ENCODE measurements at places on chromosomes 4 and X.

- no peak for DNase-seq
These were observed 975.8 kb downstream of the C4orf33 start for GRCh38 chr4:130071746-130072145.

GRCh38 chr4:142778430-142778829, 67.7 kb downstream of the INPP4B start:
- no peak for DNase-seq

DNA sequence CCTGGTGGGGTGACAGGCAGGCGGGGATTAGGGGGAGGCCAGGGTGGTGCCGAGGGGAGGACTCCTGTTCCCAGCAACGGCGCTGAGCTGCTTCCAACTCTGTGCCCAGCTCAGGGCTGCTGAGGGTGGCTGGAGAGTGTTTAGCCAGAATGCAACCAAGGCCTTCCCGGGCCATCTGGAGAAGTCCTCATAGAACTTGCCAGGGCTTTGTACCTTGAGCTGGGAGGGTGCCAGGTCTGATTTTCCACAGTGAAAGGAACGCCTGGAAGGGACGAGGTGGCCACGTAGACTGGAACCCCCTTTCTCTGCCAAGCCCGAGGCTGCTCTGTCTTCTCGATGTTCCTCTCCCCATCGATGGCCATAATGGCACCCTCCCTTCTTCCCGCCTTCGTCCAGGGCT, 57.0 kb upstream of the GPR78 start:
- no peak for DNase-seq

DNA sequence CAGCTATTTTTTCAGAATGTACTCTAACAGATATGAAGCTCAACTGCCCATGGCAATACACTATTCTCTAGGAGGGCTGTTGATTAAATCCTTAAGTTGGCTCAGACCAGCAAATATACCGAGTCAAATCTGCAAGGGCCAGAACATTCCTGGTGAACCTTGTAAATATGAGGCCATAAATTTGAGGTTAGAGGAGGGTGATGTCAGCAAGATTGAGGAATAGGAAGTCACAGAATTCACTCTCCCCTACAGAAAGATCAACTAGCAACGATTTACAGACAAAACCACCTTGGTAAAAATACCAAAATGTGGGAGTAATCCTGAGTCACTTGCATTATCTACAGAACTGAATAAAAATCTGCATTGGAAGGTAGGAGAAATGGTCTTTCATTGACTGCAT, 399.3 kb downstream of the GPM6A start:
- DNase-seq, result no peak

GRCh38 chr4:14812101-14812500, 190.2 kb upstream of the CPEB2 start:
- no peak for DNase-seq

- no peak for DNase-seq
These were observed 34.7 kb downstream of the VSIG4 start for GRCh38 chrX:66004928-66005829.

DNA sequence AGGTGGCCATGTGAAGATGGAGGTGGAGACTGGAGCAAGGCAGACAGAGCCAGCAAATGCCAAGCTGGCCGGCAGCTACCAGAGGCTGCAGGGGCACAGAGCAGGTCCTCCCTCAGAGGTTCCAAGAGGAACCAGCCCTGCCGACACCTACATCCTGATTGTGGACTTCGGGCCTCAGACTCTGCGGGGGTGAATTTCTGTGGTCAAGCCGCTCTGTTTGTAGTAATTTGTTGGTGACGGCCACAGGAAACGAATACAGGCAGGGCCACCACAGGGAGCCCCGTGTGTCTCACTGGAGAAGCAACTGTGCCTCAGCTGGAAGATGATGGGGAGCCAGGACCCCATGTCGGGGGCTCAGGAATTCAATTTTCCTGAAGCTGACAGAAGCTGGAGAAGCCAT, 28.3 kb downstream of the ZFYVE28 start:
- no peak for DNase-seq

GRCh38 chr4:124396333-124396732, 316.2 kb downstream of the ANKRD50 start:
- DNase-seq, result no peak

DNA sequence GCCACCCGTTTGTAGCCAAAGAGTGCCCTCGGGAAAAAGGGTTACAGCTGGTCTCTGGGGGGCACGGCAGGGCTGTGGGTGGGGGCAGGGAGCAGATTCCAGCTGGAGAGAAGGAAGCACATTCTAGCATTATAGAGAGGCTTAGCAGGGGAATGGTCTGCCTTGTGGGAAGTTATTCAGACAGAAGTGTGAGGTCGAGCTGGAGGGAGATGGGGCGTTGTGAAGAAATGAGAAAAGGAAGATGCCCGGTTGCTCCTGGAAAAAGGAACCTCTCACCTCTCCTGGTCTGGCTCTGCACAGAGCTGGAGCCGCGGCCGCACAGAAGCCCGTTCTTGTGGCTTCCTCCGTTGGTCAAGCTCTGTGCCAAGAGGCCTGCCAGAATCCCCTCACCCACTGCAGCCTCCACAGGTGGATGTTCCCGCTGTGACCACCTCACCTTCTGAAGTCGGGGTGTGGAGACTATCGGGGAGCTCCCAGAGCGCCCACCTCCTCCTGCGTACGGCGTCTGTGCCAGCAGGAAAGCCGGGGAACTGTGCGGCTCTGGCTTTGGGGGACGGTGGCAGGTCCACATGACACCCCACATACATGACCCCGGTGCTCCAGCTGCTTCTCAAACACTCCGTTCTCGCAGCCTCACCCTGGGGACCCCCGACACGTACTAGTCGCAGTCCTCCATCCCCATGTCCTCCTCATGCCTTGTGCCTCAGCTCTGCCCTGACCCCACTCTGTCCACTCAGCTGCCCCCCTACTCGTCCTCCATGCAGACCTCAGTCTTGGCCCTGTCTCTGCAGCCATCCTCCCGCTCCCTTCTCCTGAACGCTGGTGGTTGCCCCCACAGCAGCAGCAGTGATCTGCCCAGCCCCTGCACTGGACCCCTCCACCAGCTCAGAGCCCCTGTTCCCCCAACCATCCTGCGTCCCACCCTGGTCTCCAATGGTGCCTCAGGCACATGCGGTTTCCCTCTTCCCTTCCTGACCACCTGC, 52.2 kb upstream of the HGFAC start:
- no peak for DNase-seq

- no peak for DNase-seq
These were observed 6.2 kb downstream of the NR0B1 start for GRCh38 chrX:30302956-30303355.

Measured in cortex of kidney (tissue), 1 donor.